Right renal cortex interstitium (tissue), 3 donors: ENCODE measurements at places on chromosomes 1 and 21.

DNA sequence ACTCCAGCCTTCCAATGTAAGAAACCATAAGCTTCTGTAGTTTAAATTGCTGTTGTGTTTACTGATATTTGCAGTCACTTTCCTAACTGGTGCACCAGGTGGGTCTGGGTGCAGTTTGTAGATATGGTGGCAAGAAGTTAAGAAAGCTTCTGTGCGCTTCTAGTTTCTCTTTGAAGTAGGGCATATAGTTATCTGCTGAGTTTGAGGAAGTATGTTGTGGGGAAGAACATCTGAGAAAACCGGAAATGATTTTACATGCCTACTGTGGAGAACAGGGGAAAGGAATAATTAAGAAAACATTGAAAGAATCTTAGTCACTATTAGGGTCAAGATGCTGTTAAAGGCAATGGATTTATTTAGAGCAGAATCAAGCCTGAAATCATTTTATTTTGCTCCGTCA, 14.9 kb upstream of the SLC44A5 start:
- no peak for DNase-seq

- no peak for DNase-seq
These were observed 16.3 kb downstream of the CACHD1 start for GRCh38 chr1:64486193-64486592.

- no peak for DNase-seq
These were observed 451.1 kb downstream of the PCP4 start for GRCh38 chr21:40318371-40318770.

GRCh38 chr1:102045752-102046151, 49.0 kb upstream of the OLFM3 start:
- no peak for DNase-seq

DNA sequence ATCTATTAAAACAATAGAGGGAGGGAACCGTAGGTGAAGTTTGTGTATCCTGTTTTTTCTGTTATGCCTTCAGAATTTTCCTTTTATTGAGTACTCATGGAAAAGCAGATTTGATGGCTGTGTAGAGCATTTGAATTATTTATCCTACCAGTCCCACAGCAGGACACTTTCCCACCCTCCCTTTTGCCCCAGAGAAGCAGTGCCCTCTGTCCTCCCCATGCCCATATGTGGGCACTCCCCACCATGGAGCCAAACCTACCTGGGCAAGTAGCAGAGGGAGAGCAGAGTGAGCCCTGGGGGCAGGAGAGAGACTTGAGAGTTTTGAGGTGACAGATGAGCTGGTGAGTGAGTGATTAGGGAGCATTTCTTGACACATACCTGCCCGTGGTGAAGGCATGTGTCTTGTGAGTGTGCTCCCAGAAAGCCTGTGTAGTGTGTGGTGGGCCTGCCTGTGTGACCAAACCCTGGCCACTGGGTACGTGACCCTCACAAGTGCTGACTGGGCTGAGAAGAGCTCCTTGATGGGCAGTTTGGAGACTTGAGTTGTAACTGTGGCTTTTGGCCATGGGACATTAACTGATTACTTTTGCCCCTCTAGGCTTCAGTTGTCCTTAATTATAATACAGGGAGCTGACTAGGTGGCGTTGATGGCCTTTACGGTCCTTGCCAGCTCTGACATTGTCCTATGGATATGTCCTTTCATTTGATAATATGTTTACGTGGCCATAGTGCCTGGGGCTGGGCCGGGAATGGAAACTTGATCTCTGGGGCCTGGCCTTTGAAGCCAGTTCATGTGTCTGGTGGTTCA, 3.6 kb downstream of the PSEN2 start:
- DNase-seq = no peak

- DNase-seq = no peak
These were observed 276.5 kb upstream of the DPYD start for GRCh38 chr1:98197356-98197755.

DNA sequence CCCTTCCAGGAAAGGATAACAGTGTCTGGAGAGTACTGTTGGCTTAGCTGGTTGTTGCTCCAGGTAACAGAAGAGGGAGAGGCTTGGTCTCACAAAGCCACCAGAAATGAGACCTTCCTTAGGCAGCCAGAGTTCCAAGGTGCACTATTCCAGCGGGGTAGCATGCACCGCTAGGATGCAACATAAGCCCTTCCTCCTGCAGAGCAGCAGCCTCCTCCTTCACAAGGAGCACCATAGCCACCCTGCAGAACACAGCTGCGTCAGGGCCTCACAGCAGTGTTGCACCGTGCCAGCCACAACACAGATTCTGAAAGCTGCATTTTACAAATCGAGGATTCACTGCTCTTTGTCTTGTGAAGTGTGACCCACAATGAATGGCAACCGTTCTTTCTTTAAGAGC, 142.0 kb downstream of the CLIC6 start:
- DNase-seq = no peak

DNA sequence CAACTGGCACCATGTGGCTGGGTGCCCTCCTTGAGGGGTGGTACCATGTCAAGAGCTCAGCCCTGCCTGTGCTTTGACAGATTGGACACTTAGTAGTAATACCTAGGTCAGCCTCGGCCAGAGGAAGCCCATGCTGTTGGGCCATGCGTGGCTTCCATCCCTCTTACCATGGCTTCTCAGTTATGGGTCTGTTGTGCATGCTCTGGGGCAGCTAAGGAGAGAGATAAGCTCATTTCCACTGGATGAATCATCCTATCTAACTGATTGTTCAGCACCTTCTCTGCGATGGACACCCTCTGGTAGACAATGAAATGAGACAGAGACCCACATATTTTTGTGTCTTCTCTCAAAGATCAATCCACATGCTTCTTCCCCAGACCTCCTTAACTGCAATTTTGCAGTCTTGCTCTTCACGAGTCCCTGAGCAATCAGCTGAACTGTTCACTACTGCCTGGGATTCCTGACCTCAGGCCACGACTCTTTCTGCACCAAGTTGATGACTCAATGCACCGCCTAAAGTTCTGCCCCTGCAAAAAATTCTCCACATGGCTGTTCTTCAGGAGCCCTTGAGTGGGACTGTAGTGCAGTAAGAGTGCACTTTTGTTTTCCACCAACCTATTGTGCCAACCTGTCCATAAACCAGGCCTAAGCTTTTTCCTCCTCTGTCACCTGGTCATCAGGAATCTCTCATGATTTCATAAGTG, 6.9 kb upstream of the TRIM62 start:
- DNase-seq = no peak

DNA sequence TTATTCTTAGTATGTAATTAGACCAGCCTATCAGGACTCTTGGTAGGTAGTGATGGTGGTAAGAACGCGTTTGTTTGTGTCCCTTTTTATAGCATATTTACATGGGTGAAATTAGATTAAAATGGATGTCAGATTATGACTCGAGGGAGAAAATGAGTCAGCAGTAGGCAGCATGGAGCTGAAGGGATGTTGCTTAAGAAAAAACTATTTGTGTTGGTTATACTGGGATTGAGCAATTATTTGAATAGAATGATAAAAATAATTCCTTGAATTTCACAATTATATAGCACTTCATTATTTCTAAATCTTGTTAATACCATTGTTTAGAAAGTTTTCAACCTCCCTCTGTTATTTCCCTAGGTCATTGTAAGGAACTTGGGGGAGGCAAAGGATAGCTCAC, 348.8 kb downstream of the RYR2 start:
- no peak for DNase-seq

DNA sequence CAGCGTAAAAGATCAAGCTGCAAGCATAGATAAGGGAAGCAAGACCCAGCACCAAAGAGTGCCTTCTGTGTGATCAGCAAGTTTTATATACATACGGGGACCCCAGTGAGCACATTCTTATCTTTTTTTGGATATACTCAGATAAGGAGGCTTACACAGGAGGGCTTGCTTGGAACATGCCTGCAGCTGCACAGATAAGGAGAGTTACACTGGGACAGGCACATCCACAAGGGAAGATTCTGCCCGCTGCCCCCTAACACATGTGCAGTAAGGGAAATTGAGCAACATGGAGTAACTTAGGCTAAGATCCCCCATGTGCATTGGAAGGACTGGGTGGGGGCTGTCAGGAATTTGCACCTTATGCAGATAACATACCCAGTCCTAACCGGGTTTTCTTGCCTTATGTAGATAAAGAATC, 1334.8 kb downstream of the MRPL39 start:
- no peak for DNase-seq

GRCh38 chr1:161890574-161890973, 124.5 kb downstream of the ATF6 start:
- no peak for DNase-seq

- no peak for DNase-seq
These were observed 115.0 kb upstream of the BACE2 start for GRCh38 chr21:41052820-41053555.

GRCh38 chr1:93616996-93617669, 64.5 kb downstream of the BCAR3 start:
- no peak for DNase-seq

DNA sequence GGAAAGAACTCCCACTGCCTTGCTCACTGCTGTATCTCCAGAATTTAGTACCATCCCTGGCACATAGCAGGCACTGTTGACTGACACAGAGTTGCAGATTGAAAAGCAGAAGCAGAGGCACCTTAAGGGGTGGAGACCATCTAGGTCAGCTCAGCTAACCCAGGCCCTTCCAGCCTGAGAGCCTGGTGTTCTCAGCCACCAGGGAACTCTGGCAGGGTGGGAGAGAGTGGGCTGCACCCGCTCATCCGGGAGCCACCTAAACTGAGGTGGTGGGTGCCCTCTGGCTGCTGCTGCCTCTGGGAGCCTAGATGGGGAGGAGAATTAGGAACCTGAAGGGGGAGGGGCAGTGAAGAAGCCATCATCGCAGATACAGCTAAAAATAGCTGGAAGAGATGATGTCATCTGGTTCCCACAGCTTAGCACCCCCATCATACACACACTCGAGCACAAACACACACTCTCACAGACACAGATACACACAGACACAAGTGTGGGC, 1.5 kb upstream of the TSPAN1 start:
- no peak for DNase-seq

DNA sequence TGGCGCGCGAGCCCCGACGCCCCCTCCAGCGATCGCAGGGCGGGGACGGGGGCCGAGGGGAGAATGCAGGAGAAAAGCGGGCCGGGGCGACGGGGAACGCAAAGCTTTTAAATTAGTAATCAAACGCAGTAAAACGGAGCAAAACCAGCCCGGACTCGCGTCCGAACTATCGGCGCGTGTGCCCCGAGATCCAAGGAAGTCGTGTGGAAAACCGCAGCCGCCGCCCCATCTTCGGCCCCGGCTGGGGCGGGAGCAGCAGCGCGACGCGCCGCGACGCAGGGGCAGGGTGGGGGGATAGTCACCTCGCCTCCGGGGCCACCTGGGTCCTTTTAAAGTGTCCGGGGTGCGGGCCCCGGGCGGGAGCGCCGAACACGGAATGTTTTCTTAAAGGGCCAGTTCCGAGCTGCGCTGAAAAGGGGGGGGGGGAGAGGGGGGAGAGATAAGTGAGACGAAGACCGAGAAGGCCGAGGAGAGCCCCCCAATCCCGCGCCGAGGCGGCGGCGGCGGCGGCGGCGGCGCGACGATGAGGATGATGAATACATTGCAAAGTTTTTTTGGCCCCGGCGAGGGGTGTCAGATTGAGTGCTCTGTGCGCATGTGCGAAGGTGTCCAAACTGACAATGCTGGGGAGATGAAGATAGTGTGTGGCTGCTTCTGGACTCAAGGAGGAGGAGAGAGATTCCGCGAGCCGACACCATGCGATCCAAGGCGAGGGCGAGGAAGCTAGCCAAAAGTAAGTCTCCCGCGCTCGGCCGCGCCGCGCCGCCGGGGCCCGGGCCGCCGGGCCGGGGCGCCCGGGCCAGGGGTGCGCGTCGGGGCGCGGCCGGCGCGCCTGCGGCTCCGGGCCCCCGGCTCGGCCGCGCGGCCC, at the start of gene PRDM16:
PRDM16 (plus strand) TSS at position 640 of the 868 bp plus-strand sequence; CDS start at position 697, 57 bp downstream.
- DNase-seq = no peak

- DNase-seq = no peak
These were observed 148.7 kb downstream of the FCRL5 start for GRCh38 chr1:157403608-157404007.

- no peak for DNase-seq
These were observed 1.7 kb downstream of the CSF1 start for GRCh38 chr1:109912214-109912861.

GRCh38 chr1:21574466-21575151, 65.4 kb downstream of the ALPL start:
- no peak for DNase-seq

- DNase-seq = no peak
These were observed 7.4 kb upstream of the PPP1R15B start for GRCh38 chr1:204419064-204419403.

DNA sequence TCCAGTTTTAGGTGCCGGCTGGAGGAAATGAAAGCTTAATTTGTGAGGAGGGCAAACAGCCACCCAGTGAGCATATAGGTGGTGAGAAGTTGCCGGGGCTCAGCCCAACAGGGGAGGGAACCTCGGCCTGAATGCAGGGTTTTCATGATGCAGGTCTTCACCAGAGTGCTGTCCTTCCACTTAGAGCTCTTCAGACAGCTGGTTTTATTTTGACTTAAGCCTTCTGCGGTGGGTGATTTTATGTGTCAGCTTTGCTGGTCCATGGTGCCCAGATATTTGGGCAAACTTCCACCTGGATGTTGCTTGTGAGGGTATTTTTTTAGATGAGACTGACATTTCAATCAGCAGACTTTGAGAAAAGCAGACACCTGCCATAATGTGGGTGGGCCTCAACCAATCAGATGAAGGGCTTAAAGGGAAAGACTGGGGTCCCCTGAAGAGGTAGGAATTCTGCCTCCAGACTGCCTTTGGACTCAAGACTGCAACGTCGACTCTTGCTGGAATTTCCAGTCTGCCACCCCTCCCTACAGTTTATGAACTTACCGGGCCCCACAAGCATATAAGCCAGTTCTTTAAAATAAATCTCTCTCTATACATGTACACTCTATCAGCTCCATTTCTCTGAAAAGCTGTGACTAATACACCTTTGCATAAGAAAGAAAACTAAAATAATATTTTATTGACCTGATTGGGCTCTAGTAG, 72.8 kb downstream of the RHOU start:
- no peak for DNase-seq

- no peak for DNase-seq
These were observed 72.0 kb downstream of the ST6GALNAC5 start for GRCh38 chr1:76939050-76939816.

- DNase-seq = no peak
These were observed 27.7 kb downstream of the FMO2 start for GRCh38 chr1:171212607-171213351.

GRCh38 chr1:71399594-71399993, 318.8 kb upstream of the ZRANB2 start:
- DNase-seq = no peak

- DNase-seq = no peak
These were observed 2.5 kb downstream of the COL6A2 start for GRCh38 chr21:46100426-46100825.

DNA sequence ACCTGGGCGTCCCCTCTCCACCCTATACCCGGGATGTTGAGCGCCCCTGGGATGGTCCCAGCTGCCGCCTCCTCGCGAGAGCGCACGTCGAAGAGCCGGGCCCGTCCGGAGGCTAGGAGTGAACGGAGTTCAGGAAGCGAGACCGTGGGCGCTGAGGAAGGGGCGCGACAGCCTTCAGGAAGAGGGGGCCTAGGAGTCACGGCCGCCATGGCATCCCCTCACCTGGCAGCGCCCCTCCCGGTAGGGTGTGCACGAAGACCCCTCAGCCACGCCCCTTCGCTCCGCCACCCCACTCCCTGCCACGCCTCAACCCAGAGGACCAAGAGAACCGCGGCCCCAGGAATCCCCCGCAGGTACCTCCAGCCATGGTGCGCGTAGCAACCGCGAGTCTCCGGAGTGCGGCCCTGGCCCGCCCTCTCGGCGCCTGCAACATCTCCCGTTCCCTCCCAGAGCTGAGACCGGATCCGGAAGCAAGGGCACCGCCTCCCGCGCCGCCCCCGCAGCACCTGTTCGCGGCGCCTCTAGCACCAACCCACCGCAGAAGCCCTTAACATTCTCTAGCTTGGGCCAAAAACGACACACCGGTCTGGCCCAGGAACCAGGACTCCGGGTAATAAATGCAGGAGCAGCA, at the start of gene TSTD1:
TSTD1 (minus strand) TSS at position 442 of the 631 bp plus-strand sequence; CDS start at position 367, 75 bp downstream.
- peak; percentile 49 for DNase-seq
